SW 1271 (cell line): ENCODE measurements at places on chromosomes 11 and 22.

DNA sequence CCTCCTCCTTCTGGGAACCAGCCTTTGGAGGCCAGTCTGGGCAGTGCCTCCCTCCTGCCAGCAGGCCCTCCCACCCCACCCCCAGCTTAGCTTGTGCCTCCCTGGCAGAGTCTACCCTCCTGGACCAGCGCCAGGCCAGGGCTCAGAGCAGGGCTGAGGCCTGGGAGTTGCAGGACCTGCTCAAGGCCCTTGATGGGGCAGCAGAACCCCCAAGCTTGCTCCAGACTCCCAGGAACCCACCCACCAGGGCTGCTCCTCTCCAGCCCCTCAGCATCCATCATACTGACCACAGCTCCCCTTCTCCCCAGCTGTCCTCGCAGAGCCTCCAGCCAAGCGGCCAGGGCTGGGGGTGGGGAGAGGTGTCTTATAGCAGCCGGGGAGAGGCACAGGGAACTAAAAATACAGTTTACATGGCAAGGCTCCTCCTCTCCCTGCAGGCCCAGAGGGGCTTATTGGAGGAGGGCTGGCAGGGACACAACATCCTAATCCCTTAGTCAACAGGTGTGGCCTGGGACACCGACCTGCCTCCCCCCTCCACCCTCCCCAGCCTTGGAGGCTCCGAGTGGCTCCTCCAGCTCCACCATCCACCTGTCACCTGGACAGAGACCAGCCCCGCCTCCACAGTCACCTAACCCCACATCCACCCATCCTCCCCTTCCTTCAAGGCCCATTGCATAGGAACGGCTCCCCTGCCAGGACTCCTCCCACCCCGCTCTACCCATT is 5.2 kb upstream of the MB start:
- no peak for DNase-seq

GRCh38 chr11:103800406-103801114 is 235.9 kb upstream of the DDI1 start:
- no peak for DNase-seq

GRCh38 chr22:22706253-22706915 is 62.0 kb downstream of the GGTLC2 start:
- no peak for DNase-seq

DNA sequence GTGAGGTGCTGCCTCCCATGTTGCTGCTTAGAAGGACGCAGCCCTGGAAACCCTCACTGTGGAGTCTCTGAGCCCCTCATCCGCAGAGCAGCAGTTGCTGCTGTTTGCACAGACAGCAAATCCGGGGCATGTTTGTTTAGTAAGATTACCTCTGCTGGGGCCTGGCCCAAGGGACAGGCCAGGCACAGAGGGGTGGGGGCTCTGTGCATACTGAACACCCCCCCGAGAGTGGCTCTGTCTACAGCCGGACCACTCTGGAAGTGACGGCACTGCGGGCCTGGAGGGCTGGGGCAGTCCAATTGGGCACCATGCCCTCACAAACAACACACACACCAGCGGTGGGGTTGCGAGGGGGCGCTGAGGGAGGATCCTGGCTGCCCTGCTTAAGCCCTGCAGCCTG is 22.9 kb upstream of the CCDC188 start:
- no peak for DNase-seq

DNA sequence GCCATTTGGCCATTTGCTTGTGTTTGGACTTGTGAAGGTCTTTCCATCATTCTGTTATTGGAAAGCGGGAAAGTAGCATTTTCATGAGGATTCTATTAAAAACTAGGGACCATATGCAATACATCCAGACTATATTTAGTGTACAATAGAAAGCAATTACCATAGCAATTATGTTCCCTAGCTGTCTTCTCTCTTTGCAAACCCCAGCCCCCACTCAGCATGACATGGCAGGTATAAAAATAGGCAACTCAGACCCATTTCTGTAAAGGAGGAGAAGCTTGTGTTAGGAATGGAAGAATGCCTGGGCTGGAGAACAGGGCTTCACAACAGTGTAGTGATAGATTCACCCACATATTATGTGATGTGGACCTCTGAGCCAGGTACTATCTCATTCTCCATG is 12.4 kb downstream of the OR51B6 start:
- no peak for DNase-seq

- DNase-seq = no peak
Observed at GRCh38 chr11:912266-912665, 1.7 kb upstream of the CHID1 start.

DNA sequence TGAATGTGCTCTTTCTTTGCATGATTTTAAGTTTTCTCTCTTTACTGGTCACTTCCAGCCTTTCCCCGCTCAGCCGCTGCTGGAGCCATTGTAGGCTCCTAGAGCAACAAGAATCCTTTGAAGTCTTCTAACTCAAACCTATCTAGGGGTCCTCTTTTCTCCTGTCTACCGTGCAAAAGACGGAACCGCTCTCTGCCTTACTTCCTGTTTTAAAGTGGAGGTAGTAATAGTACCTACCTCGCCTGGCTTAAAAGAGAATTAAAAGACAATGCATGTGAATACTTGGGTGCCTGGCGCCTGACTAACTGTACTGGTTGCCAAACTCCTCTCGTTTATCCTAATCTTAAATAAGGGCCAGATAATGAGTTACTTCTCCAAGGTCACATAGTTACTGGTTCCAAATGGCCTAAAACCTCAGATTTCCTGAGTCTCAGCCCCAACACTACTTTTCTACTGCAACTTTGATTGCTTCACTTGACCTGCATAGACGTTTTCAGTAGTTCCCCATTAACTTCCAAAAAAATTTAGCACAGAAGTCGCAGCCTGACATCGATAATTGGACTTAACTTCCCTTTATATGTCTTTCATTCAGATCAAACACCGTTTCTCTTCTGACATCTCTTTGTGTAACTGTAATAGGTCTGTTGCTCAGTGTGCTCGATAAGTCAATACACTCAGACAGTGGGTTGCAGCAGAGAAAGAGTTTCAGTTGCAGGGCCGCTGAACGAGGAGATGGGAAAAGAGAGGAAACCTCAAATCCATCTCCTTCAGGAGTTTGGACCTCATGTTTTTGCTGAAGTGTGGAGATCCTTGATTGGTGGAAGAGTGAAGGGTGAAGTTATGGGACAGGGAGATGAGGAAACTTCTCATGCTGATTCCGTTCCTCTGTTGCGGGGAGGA is 891 bp downstream of the SAMM50 start:
- no peak for DNase-seq

GRCh38 chr22:49670456-49671330 is 157.0 kb downstream of the BRD1 start:
- no peak for DNase-seq

- no peak for DNase-seq
Observed at GRCh38 chr11:117606211-117606610, 190.8 kb downstream of the DSCAML1 start.

DNA sequence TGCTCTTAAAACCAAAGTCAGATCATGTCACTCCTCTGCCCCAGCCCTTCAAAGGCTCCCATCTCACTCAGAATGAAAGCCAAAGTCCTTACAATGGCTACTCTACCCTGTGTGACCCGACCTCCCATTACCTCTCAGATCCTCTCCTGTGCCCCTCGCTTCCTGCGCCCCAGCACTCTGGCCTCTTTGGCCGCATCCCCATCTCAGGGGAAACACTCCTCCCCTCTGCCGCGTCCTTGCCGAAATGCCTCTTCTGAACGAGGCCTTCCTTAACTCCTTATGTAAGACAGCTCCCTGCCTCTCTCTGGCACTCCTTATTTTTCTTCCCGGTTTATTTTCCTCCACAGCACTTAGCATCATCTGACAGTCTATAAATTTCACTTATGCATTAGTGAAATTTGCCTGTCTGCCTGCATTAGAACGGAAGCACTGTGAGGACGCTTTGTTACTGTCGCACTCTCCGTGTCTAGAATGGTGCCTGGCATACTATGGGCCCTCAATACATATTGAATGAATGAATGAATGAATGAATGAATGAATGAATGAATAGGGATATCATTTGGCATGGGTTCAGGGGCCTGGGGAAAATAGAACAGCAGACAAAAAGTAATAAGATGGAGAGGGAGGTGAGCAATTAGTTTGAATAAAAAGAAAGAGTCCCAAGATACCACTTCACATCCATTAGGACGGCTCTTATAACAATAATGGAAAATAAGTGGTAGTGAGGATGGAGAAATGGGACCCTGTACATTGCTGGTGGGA is 137.8 kb downstream of the CEP164 start:
- no peak for DNase-seq

DNA sequence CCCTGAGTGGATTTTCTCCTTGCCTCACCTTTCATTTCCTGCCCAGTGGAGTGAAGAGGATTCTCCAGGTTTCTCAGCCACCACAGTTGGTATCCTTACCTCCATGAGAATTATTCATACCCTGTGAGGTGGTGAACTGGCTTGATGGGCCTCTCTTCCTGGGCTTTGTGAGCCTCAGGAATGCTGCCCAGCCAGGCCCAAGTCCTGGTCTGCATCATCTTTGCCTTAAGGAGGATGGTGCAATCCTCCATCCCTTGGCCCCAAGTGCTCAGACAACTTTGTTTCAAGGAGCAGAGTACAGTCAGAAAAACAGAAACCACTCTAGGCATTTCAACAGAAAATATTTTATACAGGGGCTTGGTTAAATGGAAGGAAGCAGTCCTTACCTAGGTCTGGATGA is 114.2 kb upstream of the CADM1 start:
- no peak for DNase-seq

DNA sequence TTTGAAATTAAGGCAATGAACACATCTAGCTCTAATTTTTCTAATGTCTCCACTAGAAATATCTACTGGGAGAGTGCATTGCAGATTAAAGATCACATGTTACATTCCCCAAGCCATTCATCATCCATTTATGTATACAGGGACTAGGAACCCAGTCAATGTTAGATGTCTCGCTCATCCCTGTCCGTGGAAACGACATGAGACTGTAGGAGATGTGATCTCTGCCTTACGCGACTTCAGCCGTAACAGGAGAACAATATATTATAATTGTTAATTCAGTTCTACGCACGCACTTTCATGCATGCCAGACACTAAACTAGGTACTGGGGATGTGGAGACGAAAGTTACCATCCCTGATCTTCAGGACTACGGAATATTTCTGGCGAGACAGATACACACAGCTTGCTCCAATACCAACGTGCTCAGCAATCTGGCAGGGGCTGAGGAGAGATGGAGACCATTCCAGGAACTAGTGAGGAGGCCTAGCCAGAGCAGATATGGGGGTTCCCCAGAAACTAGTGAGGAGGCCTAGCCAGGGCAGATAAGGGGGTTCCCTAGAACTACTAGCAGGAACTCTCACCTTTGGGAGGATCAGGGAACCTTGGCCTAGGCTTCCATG is 706 bp downstream of the DCPS start:
- DNase-seq = no peak

- DNase-seq = no peak
Observed at GRCh38 chr11:111798279-111798678, 32.1 kb upstream of the PPP2R1B start.

GRCh38 chr22:23216461-23217170 is 36.3 kb downstream of the BCR start:
- DNase-seq = no peak

- DNase-seq = no peak
Observed at GRCh38 chr11:34721646-34722045, 100.8 kb downstream of the EHF start.

DNA sequence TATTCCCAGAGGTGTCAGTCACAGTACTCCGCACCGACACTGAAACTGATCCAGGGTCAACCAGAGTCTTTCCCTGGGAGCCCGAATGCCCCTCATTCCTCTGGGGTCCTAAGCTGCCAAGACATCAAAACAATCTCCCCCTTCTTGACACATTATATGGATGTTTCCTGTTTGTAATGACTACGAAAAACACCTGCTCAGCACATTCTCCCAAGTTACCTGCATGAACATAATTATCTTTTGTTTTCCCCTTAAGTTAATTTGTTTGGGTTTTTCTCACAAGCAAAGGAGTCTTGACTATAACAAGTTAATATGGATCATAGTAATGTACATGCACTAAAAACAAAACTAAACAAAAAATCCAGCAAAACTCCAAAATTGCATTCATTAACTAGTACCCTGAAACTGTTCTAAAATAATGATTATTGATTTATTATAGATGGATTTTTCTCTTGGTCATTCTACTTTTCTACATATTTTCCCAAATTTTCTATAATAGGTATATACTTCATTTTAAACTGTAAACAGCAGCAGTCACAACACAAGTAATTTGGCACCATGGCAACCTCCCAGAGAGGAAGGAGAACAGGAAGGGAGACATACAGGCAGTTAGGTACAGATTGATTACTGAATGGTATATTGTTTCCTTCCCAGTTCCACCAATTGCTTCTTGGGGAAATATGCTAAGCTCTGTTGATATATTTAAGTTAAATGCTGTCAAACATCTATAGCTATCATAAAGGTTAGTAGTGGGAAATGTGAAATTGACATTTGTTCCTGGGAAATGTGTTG is 631.5 kb downstream of the METTL15 start:
- DNase-seq = no peak
